ENCODE measurements at places on chromosomes 5 and 9. TPM values are rescaled to one million over a fixed set of nuclear protein-coding genes. Genes with fewer than 3 reads are reported as not detected.

DNA sequence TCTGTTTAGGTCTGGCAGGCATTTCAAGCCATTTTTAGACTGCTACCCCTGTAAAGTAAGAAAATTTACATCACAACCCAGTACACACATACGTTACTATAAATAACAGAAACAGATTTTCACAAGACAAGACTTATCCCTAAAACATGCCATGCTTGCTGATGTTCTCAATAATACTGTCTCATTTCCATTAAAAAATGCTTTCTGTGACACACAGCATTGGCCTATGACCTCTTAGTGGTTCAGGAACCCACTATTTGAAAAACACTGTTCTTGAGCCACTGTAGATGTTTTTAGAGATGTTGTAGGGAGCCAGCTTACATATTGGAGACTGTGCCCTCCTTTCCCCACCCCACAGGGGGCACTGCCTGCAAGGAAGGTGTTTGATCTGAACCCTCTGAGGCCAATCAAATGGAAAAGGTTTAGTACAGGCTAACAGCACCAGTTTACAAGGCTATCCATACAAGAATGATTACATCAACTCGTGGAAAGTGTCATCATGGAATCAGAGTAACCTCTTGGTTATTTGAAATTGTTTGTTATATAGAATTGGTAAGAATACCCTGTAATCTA, 30.8 kb downstream of the ZSWIM6 start:
- DNase-seq, result peak; percentile 40

GRCh38 chr9:12221470-12221869, 471.7 kb upstream of the TYRP1 start:
- no peak for DNase-seq

DNA sequence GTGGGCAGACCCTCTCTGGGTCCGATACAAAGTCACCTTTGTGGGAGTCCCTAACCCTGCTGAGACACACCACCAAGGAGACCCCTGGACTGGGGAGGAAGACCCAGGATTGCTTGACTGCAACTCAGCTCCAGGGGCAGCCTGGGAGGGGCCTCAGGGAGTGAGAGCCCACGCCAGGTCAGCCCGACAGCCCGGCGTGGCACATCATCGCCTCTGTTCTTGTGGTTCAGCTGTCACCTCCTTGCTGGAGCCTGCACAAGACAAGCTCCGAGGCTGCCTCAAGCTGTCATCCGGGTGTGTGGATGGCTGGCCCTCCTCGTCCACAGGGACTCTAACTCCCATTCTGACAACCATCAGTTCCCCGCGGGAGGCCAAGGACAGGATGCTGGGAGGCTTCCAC, 133.6 kb downstream of the ZNF354C start:
- no peak for DNase-seq

- DNase-seq, result no peak
Observed at GRCh38 chr5:9642621-9643020, 12.5 kb upstream of the TAS2R1 start.

DNA sequence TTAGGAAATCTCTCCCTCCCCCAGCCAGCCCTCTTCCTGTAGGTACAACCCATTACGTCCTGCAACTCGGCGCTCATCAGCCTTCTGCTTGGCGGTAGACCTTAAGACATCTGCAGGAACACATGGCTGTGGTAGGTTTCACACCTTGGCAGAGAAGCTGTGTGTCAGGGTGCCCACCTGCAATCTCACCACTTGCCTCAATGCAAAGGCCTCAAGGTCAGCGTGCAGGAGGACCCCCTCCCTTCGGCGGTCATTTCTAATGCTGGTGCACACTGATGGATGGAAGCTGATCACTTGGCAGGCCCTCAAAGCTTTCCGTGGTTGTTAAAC, 67.3 kb downstream of the CRB2 start:
- DNase-seq, result no peak

GRCh38 chr9:134553996-134554372, 87.6 kb upstream of the COL5A1 start:
- DNase-seq, result no peak

GRCh38 chr5:119016125-119016774, 27.9 kb upstream of the DTWD2 start:
- no peak for DNase-seq

DNA sequence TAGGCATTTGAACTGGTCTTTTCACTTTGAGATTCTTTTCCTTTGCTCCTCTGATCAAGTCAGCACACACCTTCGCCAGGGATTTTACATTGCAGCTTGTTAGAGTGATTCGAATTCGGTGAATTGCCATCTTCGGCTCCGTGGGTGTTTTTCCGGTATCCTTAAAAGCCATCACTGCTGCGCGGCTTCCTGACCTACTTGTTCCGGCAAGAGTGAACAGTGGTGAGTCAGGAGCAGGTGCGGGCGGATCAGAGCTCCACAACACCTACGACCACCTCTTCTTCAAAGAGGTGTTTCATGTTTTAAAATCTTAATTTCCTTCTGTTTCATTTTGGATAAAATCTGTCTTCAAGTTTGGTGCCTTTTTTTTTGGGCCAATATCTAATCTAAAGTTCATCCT, 134.6 kb downstream of the TMC1 start:
- no peak for DNase-seq

- DNase-seq, result peak; percentile 86
Observed at GRCh38 chr5:139600336-139600949, 39.3 kb downstream of the UBE2D2 start.

DNA sequence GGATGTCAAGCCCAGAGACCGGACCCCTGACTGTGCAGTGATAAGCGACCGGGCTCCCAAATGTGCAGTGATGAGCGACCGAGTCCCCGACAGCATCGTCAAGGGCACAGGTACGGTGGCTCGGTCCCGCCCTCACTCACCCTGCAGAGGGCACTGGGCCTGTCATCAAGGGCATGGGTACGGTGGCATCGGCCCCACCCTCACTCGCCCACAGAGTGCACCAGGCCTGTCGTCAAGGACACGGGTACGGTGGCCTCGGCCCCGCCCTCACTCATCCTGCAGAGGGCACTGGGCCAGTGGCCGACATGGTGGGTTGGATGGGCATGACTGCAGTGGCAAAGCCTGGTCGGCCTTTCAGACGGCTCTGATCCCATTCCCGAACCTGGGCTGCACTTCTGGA, 9.7 kb upstream of the LRRC14B start:
- DNase-seq, result no peak

DNA sequence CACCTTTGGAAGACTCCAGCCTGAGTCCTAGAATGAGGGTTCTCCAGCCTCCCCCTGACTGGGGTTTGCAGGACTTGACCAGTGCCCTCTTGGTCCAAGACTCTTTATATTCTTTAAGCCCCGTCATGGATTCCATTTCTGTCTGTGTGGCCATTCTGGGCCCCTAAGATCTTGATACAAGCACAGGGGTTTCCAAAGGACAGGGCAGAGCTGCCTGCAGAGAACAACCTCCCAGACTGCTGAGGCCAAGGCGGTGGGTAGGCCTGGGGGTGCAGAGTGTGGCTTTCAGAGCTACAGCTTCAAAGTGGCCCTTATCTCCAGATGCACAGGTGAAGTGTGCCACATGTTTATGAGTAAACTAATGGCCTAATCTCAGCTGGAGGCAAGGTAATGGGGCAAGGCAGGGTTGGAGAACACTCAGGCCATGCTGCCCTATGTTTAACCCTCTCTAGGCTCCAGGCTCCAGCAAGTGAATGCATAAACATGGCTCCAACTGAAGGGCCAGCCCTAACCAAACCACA, 32.1 kb downstream of the FOXI1 start:
- no peak for DNase-seq

DNA sequence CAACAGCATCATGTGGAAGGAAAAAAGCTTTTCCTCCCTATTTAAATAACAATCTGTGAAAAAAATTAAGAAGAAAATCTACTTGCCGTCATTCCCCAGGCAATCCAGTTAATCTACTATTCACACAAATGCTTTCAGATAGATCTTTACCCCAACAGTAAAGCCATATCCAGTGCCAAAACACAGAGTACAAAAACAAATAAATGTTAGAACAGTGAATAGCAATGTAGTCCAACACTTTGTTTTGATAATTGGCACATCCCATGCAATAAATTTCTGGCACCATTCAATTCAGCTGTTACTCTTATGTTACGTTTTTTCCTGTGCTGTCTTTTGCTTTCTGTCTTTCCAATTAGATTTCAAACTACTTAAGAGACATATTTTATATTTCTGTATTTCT, 2245.5 kb upstream of the WWC1 start:
- no peak for DNase-seq

DNA sequence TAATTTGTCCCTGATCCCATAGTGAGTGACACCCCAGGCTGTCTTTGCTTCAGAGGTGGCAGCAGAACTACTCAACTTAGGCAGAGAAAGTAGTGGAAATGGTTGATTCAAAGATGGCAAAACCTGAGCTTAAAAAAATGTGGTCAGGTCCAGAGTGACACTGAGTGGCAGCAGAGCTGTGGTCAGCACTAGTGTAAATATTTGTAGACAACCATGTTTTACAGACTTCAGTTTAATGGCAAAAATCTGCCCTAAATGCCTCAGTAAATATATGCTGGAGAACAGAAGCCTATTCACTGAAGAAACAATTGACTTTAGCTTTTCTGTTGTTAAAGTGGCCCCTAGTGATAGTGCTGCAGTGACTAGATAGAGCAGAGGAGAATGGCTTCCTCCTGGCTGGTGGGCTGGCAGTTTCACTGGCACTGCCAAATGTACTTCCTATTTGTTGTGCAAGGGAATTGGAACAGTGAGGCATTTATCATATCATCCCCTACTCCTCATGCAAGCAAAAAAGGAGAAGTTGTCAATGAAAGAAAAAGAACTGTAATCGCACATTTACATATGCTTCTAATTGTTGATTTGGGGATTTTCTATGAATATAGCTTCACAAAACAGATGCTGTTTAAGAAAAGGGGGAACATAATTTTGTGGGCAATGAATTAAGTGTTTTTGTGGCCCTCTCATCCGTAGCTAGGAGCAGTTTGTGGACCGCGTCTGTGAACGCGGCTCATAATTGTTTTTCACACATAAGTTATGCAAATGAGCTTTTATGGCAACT, 12.0 kb downstream of the PBX3 start:
- no peak for DNase-seq

- DNase-seq, result no peak
Observed at GRCh38 chr9:14218253-14218652, 95.7 kb downstream of the NFIB start.

DNA sequence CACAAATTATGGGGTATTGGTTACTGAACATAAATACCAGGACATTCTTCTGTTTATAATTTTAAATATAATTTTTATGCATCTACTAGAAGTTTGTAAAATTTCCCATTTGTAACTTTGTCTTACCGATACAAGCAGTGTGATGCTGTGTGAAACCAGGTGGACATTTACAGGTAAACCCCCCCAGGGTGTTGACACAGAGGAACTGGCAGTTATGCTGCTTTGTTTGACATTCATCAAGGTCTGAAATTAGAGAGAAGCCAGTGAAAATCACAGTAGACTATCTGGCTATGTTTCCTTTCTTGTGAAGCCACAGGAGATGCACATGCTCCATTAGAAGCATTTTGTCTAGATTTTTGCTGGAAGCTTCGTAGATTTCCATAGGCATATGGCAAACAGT, 190.9 kb downstream of the SLC12A2 start:
- no peak for DNase-seq

- no peak for DNase-seq
Observed at GRCh38 chr5:168929656-168930055, 350.5 kb upstream of the PANK3 start.

- DNase-seq, result no peak
Observed at GRCh38 chr9:8627976-8628679, 828.5 kb upstream of the DMAC1 start.

GRCh38 chr5:119666542-119666941, 37.2 kb downstream of the FAM170A start:
- no peak for DNase-seq

IL13 gene
- not detected for polyA plus RNA-seq

FBXO4 gene
- polyA plus RNA-seq, result 3.5 TPM

INVS gene
- polyA plus RNA-seq, result 9.2 TPM

ARHGEF28 gene
- 3.6 TPM for polyA plus RNA-seq

GAPVD1 gene
- 12.2 TPM for polyA plus RNA-seq

CLK4 gene
- 11.9 TPM for polyA plus RNA-seq

HTR4 gene
- polyA plus RNA-seq, result not detected
